Fibroblast of the conjunctiva (primary cell): ENCODE measurements at places on chromosomes 12 and 14.

GRCh38 chr12:20040831-20041230 lies 327.5 kb upstream of the PDE3A start:
- DNase-seq, result no peak

- DNase-seq, result no peak
These were observed 116.6 kb downstream of the BCL11B start for GRCh38 chr14:99155173-99156089.

GRCh38 chr12:70692681-70693288 lies 55.6 kb upstream of the PTPRB start:
- DNase-seq, result peak; percentile 5

GRCh38 chr14:76352639-76353281 lies 23.2 kb upstream of the ESRRB start:
- no peak for DNase-seq

DNA sequence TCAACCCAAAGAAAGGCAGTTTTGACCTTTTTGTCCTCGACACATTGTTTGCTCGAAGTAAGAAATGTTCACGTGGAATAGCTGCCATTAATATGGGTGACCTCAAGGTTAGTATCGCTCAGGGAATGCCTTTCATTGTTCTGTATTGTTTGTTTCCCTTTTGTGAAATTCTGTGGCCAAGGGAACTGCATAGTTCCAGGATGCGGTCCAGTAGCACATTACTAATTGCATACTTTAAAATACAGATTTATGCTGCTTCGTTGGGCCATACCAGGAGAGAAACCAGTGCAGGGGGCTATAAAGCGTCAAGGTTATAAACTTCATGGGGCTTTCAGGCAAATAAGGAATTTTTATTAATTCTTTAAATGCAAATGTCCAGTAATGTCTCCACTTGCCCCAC lies 73.3 kb upstream of the USP44 start:
- no peak for DNase-seq

DNA sequence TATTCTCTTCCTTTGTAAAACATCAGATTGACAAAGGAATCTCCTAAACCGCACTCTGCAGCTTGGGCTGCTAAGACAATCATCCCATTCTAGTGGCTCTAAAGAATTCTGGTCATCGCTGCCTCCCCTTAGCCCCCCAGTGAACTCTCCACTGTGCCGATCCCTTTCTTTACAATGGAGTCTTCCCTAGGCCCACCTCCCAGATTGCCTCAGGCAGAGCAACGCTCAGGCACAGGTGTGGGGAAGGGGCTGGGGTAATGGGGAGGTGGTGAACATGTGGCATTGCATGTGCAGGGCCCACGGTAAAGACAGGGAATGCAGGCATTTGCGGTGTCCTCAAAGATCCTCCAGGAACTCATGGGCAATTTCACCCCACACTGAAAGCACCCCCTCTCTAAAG lies 86.3 kb downstream of the PLEKHG3 start:
- DNase-seq, result no peak

DNA sequence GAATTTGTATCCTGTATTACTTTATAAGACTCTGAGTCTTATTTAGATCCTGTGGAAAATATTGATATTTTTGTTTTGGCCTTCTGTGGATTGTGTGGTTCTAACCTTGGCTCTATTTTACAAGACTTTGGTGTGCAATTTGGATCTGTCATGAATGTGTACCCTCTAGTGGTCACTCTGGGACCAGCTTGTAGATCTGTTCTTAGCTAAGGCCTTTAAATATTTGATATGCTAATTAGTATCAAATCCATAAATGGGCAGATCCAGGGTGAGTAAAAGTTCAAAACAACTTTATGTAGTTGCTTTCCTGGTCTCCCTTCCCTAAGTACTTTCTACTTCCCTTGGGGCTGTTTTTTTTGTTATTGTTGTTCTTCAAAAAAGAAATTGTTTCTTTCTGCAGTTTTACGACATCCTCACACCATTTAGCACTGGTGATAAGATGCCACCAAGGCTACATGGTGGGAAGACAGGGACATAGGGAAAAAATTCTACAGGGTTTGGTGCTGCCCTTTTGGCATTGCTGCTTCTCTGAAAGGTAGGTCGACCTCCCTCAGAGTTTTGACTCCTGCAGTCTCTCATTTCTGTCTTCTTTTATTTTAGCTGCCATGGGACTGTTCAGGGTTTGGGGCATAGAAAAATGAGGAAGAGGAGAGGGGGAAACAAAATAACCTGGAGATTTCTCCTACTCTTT lies 238.5 kb downstream of the GPHN start:
- peak; percentile 35 for DNase-seq

- DNase-seq, result no peak
These were observed 324 bp downstream of the POLE start for GRCh38 chr12:132686825-132687210.

GRCh38 chr12:1171657-1172408 lies 180.8 kb downstream of the ERC1 start:
- DNase-seq, result peak; percentile 3

- no peak for DNase-seq
These were observed 43.6 kb upstream of the LHX5 start for GRCh38 chr12:113515082-113515856.

GRCh38 chr12:91948504-91948903 lies 197.1 kb downstream of the BTG1 start:
- no peak for DNase-seq

DNA sequence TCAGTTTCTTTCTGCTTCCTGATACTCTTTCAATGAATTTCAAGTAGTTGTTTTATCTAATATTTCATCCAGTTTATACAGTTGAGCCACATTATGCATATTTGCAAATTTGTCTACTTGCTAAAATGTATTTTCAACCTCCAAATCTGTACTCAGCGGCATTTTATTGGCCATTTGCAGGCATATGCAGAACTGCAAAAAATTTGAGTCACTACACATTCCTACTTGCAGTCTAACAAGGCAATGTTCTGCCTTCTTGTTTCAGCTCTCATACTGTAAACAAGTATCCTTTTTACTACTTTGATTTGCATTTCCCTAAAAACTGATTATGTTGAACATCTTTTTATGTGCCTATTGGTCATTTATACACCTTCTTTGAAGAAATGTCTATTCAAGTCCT lies 55.0 kb downstream of the POLR3B start:
- DNase-seq, result no peak

- DNase-seq, result peak; percentile 47
These were observed at the start of gene SDS for GRCh38 chr12:113403435-113404415. Gene SDS, minus strand, starts transcription at chr12:113403887. Its CDS starts 4,179 bp downstream, at chr12:113399708.

GRCh38 chr12:113684908-113685782 lies 213.5 kb upstream of the LHX5 start:
- DNase-seq, result no peak

- no peak for DNase-seq
These were observed 58.4 kb downstream of the FZD10 start for GRCh38 chr12:130220706-130221100.

GRCh38 chr12:90899456-90900182 lies 55.4 kb downstream of the CCER1 start:
- DNase-seq, result no peak

DNA sequence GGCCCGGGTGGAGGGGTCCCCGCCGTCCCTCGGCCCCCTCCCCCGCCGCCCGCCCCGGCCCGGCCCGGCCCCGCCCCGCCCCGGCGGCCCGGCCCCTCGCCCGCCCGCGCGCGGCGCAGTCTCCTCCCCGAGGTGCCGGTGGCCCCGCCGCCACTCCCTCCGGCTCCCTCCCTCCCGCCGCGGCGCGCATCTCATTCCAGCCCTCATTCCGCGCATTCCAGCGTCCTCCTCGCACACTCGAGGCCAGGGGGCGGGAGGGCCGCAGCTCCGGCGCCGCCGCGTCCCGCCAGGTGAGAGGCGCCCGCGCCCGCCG lies at the start of gene TEAD4:
TEAD4 (plus strand) TSS at position 206 of the 313 bp plus-strand sequence.
- DNase-seq, result no peak

GRCh38 chr14:106419376-106419965 lies 893.1 kb downstream of the TMEM121 start:
- DNase-seq, result no peak

- no peak for DNase-seq
These were observed 221.4 kb downstream of the ITPR2 start for GRCh38 chr12:26611598-26611997.

- no peak for DNase-seq
These were observed 18.9 kb downstream of the LEMD3 start for GRCh38 chr12:65188179-65188701.
